NCI-H69 (cell line): ENCODE measurements at places on chromosomes 1 and 21.

GRCh38 chr1:64469116-64469976 lies 583 bp upstream of the CACHD1 start:
- DNase-seq = peak; percentile 71

GRCh38 chr1:53104289-53104913 lies 38.0 kb downstream of the SLC1A7 start:
- DNase-seq = no peak

DNA sequence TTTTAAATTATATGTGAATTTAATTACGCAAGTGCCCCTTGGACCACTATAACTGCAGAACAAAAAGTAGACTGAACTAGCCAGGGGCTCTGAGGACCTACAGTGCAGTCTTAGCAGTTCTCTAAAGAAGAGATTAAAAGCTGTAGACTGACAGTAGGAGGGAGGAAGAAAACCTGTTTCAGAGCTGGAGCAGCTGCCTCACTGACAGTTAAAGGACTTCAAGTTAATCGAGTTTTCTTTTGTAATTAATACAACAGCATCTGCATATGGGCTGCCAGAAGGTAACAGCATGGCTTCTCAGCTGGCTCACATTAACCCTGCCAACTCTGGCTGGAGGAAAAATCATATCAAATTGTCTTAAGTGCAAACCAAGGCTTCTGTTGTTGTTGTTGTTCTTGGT lies 19.9 kb downstream of the DSTYK start:
- peak; percentile 89 for DNase-seq

- no peak for DNase-seq
Observed at GRCh38 chr1:86645851-86646250, 58.5 kb upstream of the SH3GLB1 start.

DNA sequence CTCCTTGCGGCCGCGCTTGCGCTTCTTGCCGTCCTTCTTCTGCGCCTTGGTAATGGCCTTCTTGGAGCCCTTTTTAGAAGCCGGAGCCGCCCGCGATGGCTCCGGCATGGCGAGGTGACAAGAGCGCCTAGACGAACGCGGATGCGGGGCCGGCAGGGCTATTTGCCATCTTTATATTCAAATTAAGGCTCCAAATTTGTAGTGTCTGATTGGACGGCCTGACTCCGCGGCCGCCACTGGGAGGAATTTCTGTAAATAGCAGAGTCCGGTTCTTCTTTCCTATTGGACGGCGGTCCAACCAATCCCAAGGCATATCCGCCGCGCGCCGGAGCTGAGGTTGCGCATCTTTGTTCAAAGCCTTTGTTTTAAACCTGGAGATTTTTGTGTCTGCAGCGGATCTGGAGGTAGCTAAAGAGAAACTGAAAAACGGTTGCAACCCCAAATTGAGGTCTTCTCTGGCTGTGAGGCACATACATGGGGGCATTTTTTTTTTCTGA lies 22.6 kb upstream of the RNF187 start:
- peak; percentile 98 for DNase-seq

- no peak for DNase-seq
Observed at GRCh38 chr21:43853851-43854772, 10.9 kb upstream of the AGPAT3 start.

DNA sequence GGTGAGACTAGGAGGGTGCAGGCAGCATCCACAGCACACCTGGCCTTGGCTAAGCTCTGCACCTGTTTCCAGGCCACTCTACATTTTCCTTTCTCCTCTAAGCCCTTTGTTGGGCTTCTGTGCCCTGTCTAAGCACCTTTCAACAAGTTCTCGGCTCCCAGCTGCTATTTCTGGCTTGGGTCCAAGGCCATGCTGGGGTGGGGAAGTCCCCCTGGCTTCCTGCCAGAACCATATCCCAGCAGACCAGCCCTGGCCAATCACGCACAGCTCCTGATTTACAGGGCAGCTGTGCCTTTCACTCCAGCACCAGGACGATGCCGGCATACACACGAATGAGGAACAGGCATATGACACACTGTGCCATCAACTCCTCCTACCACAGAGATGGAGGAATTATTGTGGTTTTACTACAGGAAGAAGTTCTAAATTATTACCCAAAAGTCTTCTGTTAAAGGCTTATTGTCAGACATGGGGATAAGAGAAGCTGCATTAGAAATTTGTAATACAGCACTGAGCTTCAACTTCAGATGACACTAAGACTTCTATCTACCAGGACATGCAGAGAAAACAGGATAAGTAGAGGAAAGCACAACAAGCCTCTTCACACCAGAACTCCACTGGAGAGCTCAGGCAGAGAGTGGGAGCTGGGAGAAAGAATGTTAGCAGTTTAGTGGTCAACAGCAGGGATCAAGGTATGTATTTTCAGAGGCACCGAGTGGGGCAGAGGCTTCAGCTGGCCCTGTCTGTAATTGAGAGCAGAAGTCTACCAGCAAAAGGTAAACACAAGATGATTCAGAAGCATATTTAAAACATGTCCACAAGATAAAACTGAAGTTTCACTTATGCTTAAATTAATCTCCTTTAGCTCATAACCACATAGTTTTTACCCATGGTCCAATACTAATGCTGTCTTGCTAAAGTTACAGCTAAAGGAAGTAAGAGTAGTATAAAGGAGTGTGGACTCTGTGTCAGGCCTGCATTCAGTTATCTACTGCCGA lies 37.4 kb downstream of the TRIT1 start:
- peak; percentile 96 for DNase-seq

DNA sequence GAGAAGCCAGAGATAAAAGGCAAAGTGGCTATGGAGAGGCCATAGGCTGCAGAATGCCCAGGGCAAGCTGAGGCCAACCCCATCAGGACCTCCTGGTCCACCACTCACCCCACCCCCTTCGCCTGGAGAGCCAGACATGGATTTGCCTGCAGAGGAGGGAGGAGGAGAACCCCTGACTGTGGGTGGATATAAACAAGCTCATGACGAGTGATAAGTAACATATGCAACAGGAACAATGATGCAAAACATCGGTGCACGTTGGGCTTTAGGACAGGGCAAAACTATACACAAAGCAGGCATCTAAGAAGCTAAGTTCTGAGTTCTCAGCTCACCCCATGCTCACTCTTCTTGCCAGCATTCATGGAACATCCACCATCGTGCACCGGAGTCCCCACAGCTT lies 150.3 kb downstream of the ETS2 start:
- DNase-seq = no peak

GRCh38 chr1:16088996-16089395 lies 15.5 kb upstream of the FAM131C start:
- DNase-seq = no peak

DNA sequence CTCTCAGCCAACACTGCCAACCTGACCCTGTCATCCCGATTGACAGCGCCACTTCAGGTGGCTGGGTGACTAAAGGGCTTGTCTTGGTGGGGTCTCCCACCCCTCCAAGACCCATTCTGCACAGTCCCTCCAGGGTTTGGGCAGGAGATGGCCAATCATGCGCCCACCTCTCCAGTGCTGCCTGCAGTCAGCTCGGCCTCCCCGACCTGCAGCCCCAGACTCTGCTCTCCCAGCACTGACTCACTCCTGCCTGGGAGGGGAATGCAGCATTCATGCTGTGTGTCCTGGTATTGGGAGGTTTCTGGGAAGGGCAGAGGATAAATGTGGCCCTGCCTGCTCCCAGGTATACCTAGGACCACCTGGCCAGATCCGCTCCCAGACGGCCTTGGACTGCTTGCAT lies 9.7 kb downstream of the TMEM81 start:
- DNase-seq = no peak

DNA sequence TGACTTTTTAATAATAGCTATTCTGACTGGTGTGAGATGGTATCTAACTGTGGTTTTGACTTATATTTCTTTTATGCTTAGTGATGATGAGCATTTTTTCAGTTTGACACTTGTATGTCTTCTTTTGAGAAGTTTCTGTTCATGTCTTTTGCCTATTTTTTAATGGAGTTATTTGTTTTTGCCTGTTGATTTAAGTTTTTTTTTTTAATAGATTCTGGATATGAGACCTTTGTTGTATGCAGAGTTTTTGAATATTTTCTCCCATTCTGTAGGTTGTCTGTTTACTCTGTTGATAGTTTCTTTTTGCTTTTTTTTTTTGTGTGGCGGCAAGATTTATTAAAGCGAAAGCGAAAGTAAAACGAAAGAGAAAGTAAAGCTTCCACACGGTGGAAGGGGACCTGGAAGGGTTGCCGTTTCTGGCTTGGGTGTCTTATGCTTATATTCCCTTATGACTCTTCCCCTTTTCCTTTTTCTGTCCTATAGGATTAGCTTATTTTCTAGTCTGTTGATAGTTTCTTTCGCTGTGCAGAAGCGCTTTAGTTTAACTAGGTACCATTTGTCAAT lies 67.6 kb downstream of the TBX19 start:
- DNase-seq = no peak

- DNase-seq = no peak
Observed at GRCh38 chr1:15412175-15412800, 2.6 kb downstream of the EFHD2 start.

- DNase-seq = no peak
Observed at GRCh38 chr1:178706432-178706831, 18.6 kb upstream of the RALGPS2 start.

DNA sequence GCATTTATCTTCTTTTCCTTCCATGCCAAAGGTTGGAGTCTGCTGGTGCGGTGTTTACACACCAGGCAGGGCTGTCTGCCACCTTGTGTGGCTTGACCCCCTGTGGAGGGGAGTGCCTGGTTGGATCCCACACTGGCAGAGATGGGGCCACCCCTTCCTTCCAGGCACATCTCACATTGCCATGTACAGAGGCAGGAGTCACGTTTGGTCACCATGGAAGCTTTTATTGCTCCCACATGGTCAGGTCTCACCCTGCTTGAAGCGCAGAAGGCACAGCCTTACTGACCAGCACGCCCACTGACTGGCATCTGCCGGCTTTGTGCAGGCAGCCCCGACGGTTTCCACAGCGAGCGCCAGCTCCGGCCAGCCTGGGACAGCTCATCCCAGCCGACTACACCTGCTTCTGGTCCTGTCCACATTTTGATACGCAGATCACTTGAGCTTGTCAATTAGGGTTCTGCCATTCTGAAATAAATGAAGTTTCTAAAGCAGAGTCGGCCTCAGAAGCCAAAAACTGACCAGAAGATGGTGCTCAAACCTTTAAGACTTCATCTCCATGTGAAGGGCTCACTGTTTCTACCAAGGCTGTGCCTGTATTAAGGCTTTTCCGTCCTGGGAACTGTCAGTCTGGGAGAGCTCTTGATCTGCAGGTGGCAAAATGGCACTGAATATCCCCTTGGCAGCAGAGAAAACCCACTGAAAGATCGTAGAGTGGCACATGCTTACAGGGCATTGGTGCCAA lies 35.6 kb upstream of the EPHA8 start:
- peak; percentile 98 for DNase-seq

DNA sequence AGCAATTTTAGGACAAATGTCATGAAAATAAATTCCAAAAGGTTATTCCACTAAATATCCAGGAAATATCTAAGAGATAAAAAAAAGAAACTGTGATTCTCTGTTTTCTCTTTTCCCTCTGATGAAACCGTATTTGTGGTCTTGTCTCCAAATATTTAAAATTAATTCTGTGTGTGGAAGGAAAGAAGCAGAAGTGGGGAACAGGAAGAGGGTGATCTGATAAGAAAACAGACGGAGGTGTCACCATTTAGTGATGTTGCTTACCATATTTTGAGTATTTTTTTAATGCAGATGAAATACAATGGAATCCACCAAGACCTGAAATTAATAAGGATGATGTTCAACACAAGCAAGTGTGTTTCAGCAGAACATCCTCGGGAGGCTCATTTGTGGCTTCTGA lies 29.6 kb downstream of the CLCA1 start:
- no peak for DNase-seq

- no peak for DNase-seq
Observed at GRCh38 chr1:228005511-228006033, 1.2 kb upstream of the WNT3A start.

DNA sequence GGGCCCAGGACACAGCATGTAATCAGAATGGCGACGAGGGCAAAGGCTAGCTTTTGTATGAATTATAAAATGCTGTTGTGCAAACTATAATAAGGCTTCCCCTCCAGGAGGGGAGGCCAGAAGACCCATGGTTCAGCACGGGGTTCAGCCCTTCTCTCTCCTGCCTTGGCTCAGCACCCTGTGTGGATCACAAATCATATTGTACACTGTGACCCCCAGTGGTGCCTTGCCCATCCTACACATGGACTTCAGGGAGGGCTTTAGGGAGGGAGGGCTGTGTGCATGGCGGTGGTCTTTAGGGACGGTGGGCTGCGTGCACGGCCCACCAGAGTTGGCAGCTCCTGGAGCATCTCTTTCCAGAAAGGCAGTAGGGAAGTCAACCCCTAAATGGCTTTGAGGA lies 120.8 kb upstream of the TNR start:
- no peak for DNase-seq

GRCh38 chr1:165047994-165048393 lies 308.5 kb downstream of the LMX1A start:
- no peak for DNase-seq

GRCh38 chr1:71307451-71307850 lies 226.6 kb upstream of the ZRANB2 start:
- DNase-seq = peak; percentile 40

GRCh38 chr1:186212568-186213224 lies 162.4 kb downstream of the TPR start:
- peak; percentile 89 for DNase-seq

GRCh38 chr1:209586221-209586740 lies 2.8 kb downstream of the CAMK1G start:
- DNase-seq = no peak

DNA sequence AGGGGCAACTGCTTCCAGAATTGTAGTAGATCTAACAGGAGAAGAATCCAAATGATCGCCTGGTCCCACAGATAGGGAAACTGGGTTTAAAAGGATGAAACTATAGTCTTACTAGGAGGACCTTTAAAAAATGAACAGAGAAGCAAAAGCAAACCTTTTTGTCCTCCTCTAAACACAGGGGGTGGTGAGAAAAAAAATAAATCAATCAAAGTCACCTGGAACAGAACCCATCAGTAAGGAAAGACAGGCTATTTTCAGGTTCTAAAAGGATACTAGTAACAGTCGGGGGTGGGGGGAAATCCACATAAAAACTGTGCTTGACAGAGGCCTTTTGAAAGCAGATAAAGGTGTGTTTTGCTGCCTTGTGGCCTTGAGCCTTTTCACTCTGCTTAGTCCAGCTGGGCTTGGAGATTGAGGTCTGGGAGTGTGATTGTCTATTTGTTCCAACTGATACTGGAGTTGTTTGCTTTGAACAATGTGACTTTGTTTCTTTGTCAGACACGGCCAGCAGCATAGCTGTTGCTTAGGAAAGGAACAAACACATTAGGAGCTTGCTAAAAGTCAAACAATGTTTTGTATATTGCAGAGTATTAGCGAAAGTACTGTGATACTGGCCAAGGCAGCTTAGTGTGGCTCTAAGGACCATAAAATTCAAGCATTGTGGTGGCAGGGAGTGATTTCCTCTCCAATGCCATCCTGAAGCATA lies 141.1 kb upstream of the IRF2BP2 start:
- peak; percentile 83 for DNase-seq

GRCh38 chr1:48661726-48662463 lies 114.8 kb downstream of the BEND5 start:
- peak; percentile 93 for DNase-seq

- no peak for DNase-seq
Observed at GRCh38 chr1:16392740-16393569, 25.9 kb downstream of the SZRD1 start.

- DNase-seq = no peak
Observed at GRCh38 chr1:188517139-188517538, 1688.4 kb downstream of the PLA2G4A start.

- peak; percentile 27 for DNase-seq
Observed at GRCh38 chr1:9687874-9688582, 36.5 kb downstream of the PIK3CD start.

GRCh38 chr1:192907545-192908243 lies 98.9 kb downstream of the RGS2 start:
- no peak for DNase-seq
